ENCODE measurements at places on chromosomes 4 and X. TPM values are rescaled to one million over a fixed set of nuclear protein-coding genes. Genes with fewer than 3 reads are reported as not detected.

The MAGEB1 gene
- not detected for total RNA-seq

The BMPR1B gene
- total RNA-seq = 3.2 TPM

The PRPS1 gene
- 16.5 TPM for total RNA-seq

GRCh38 chr4:108049406-108049805 is 59.7 kb downstream of the HADH start:
- H3K4me3 ChIP-seq = no peak overlapping the region
- DNase-seq = no peak
- no peaks in the 10 kb centered on the region for H3K4me1 ChIP-seq
- no peaks in the 10 kb centered on the region for H3K36me3 ChIP-seq

GRCh38 chr4:149885896-149886295 is 70.3 kb upstream of the IQCM start:
- H3K27ac ChIP-seq = no peak overlapping the region
- DNase-seq = no peak
- H3K4me3 ChIP-seq = no peak overlapping the region
- no peaks in the 10 kb centered on the region for H3K27me3 ChIP-seq

DNA sequence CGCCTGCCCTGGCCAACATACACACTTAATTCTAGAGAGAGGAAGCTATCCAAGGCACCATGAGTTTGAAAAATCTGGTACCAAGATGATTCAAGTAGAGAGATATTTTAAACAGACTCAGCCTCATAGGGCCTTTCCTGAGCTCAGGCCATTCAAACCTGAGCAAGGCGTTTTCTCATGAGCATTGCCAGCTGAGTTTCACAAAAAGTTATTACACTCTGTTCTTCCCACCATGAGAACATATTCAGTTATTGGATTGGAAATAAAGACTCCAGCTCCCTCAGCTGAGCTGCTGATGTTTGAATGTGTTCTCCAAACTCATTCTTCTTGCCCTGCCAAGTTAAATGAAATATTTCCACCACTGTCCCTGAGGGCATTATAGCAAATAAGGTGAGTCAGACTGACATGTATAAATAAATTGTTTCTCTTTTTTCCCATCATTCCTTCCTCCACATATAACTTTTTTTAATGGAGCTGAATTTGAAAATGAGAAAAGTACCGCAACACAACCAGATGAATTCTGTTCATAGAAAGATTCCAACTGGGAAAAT is 429.6 kb downstream of the RAB28 start:
- DNase-seq = no peak
- no peak overlapping the region for H3K27ac ChIP-seq
- no peaks in the 10 kb centered on the region for H3K27me3 ChIP-seq
- H3K36me3 ChIP-seq = no peaks in the 10 kb centered on the region

GRCh38 chrX:107978707-107979307 is 3.4 kb downstream of the TEX13B start:
- H3K27me3 ChIP-seq = no peaks in the 10 kb centered on the region
- H3K4me1 ChIP-seq = no peaks in the 10 kb centered on the region
- DNase-seq = no peak
- no peaks in the 10 kb centered on the region for H3K36me3 ChIP-seq
- H3K4me3 ChIP-seq = no peak overlapping the region

- H3K4me3 ChIP-seq = no peak overlapping the region
- DNase-seq = no peak
- no peak overlapping the region for H3K27ac ChIP-seq
- H3K27me3 ChIP-seq = no peaks in the 10 kb centered on the region
- no peaks in the 10 kb centered on the region for H3K4me1 ChIP-seq
Measured at GRCh38 chr4:114658179-114658578, 59.6 kb downstream of the UGT8 start.
